ENCODE measurements at places on chromosomes 1 and 21. TPM values are rescaled to one million over a fixed set of nuclear protein-coding genes. Genes with fewer than 3 reads are reported as not detected.

DNA sequence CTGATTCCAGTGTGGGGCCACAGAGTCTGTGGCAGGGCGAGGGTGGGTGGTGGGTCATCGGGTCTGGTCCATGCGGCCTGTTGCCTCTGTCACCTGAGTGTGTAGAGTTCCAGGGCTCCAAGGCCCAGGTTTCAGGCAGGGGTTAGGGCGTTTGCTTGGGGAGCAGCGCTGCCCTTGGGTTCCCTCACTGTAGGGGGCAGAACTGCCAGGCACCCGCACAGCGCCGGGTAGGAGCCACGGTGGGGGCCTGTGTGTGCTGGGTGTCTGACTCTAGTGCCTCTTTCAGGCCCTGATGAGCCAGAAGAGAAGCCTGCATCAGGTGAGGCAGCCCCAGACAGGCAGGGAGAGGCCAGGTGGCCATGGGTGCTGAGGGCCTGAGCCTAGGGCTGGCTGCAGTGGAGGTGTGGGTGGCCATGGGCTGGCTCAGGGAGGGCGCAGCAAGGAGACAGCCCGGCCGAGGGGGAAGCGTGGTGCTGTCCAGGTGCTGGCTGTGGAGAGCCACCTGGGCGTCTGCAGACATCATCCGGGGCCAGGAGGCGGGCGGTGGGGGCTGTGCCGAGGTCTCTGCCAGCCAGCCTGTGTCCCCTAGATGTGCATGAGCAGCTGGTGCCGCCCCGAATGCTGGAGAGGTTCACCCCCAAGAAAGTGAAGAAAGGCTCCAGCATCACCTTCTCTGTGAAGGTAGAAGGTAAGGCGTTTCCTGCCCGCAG lies 72.3 kb downstream of the TRIM11 start:
- DNase-seq = no peak

DNA sequence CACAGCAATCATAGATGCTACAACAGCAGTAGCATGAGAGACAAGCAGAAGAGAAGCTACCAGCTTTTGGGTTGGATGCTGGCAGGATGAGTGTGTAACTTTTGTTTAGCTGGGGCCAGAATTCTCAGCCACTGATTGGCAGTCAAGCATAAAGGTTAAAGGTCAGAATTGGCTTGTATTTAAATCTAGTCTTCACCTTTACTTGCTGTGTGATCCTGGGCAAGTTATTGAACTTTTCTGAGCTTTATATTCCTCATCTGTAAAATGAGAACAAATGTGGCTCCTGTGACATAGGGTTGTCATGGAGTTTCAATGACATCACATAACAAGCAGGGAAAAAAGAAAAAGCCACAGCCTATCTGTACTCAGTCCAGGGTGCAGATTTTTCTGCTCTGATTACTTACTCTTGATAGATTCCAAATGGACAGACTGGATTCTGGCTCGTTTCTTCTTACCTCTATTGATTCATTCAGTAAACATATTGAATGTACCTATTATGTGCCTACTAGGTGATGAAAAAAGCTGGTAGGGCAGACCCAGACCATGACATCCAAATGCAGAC lies 2.8 kb upstream of the AZIN2 start:
- DNase-seq = no peak

- peak; percentile 73 for DNase-seq
Observed at GRCh38 chr1:94713472-94714141, 106.5 kb upstream of the SLC44A3 start.

- DNase-seq = no peak
Observed at GRCh38 chr1:201639826-201640225, 100.9 kb downstream of the NAV1 start.

GRCh38 chr1:225114354-225114990 lies 185.0 kb downstream of the DNAH14 start:
- DNase-seq = no peak

DNA sequence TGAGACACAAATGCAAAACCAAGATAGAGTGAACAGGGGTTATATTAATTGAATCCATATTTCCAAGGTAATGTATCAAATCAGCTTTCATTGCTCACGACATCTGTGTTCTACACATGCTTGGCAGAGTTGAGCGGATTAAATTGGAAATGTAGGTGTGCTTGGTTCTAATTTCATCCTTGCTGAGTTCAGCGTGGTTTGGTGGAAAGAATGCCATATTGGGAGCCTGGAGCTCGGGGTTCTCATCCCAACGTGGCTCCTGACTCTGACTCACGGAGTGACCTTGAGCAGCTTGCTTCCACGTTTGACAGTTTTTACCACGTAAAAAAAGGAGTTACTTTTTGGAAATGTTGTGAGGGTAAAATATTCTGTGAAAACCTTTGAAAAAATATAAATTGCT lies 92.0 kb downstream of the MTR start:
- DNase-seq = no peak

DNA sequence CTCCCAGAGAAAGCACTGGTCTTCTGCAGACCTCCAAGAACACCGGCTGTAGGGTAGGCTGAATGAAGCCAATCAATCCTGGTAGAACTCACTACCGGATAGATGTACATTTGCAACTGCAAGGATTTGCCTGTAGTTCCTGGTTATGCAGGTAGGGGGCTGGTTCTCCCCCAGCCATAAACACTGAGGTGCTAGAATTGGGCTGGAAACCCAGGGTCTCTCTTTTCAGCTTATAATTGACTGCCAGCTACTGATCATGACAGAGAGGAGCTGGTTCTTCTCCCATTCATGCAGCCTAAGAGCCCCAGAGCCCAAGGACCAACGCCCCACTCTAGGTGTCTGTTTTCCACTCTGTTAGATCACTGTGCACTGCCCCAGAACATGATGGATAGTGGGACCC lies 21.5 kb upstream of the MTARC2 start:
- no peak for DNase-seq

GLMN gene
- 12.6 TPM for total RNA-seq

C8A gene
- not detected for total RNA-seq

CD1E gene
- not detected for total RNA-seq

All from omental fat pad (tissue), 4 donors.